Thoracic aorta (tissue), 2 donors: ENCODE measurements at places on chromosomes 5 and 9.

- no peak for DNase-seq
Measured at GRCh38 chr5:176743868-176744583, 66.3 kb upstream of the UNC5A start.

DNA sequence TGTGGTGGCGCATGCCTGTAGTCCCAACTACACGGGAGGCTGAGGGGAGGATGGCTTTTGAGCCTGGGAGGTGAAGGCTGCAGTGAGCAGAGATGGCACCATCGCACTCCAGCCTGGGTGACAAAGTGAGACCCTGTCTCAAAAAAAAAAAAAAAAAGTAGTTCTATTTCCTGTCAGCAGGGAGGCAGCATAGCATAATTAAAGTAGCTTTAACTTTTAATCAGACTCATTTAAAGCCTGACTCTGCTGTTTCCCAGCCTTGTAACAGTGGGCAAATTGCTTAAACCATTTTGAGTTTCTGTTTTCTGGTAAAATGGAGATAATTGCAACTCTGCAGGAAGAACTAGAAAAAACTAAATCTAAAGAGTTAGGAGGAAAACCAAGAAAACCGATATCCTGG lies 31.2 kb downstream of the CNOT6 start:
- DNase-seq: no peak

GRCh38 chr5:81768935-81769452 lies 18.1 kb upstream of the SSBP2 start:
- DNase-seq: no peak

GRCh38 chr5:179558932-179559283 lies 8.6 kb downstream of the RUFY1 start:
- DNase-seq: no peak

DNA sequence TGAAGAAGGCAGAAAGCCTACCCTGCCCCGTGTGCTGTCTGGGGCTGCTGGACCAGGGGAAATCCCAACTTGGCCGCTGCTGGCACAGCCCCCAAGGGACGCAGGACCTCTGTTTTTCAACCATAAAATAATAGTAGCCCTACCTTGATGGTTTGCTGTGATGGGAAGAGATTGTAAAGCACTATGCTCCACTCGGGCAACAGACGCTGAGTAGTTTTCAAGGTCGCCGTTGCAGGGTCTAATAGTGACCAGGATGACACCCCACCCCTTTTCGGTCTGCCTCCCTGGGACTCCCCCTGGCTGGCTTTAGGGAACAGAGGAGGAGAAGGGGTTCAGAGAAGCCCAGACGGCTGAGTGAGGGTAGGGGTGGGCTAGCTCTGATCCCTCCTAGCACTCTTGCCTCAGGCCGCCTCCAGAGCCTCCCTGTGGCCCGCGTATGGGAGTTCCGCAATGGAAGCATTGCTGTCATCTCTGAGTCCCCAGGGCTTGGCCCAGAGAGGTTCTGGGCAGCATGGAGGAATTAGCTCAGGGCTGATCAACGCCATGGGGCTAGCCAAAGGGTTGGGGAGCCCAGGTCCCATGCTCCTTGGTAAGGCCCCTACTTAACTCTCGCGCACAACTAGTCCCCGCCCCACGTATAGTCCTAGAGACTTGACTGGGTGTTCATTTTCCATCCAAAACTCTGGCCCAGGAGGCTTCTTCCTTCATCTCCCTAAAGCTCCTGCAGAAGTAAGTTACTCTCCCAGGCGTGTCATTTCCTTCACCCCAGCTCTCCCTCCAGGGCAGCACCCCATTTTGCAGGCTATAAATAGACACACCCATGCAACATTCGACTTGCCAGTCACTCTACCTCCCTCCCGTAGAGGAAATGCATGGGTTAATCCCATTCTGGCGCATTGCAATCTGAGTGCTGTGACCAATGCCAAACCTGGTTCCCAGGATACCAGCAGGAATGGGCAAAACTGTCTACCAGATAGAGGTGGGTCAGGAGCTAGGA lies 1.1 kb upstream of the IRF1 start:
- DNase-seq: no peak

GRCh38 chr9:138040446-138041430 lies 163.2 kb downstream of the CACNA1B start:
- no peak for DNase-seq

DNA sequence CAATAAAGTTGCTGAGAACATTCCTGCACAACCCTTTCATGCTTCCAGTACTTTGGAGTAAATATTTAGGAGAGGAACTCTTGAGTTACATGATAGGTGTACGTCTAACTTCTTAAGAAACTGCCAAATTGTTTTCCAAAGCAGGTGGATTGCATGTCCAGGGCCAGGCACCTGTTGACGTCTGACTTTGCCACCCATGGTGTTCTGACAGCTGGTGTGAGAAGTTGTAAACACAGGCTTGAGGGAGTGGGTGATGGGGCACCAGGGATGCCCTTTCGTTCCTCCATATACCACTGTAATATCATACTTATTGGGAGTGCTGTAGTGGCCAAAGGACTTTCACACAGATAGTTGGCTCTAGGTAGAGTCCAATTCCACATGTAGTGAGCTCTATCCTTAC lies 352.1 kb downstream of the GADD45G start:
- DNase-seq: no peak

DNA sequence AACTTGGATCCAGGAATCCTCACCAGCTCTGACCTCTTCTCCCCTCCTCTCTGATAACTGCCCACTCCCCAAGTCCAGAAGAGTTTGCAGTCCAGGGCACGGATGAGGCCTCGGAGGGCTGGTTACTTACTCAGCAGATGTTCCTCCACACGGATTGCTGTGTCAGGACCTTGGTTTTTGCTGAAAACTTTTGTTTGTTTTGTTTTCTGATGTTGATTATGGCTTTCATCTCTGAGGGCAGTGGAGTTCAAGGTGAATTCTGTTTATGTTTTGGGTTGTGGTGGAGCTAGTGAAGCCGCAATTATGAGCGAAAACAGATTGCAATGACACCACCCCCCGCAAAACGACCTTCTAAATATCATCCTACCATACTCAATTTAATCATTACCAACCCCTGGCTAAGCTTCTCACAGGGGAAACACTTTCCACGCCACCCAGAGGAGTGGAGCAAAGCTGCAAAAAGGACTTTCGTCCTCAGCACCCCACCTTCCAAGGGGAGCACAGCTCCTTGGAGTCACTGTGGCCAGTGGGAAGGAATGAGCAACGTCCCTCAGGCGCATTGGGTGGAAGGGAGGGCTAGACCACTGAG lies 92.7 kb upstream of the SAP30L start:
- no peak for DNase-seq

DNA sequence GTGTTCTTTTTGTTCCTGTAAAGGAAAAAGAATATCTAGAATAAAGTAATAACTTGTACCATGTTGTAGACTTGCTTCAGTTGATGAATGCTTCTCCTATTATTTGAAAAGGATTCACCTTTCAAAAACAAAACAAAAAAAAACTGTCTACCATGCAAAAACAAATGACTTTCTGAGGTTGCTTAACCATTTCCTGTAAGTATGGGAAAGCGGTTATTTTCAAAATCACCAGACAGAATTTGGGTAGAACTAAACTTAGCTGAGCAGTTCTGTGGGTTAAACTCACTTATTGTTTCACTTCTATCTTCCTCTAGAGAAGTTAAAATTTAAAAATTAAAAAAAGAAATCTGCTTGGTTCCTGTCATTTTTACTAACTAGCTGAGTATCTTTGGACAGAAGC lies 25.2 kb downstream of the LNPEP start:
- DNase-seq: no peak

- DNase-seq: no peak
Measured at GRCh38 chr5:44275908-44276307, 113.3 kb downstream of the FGF10 start.

DNA sequence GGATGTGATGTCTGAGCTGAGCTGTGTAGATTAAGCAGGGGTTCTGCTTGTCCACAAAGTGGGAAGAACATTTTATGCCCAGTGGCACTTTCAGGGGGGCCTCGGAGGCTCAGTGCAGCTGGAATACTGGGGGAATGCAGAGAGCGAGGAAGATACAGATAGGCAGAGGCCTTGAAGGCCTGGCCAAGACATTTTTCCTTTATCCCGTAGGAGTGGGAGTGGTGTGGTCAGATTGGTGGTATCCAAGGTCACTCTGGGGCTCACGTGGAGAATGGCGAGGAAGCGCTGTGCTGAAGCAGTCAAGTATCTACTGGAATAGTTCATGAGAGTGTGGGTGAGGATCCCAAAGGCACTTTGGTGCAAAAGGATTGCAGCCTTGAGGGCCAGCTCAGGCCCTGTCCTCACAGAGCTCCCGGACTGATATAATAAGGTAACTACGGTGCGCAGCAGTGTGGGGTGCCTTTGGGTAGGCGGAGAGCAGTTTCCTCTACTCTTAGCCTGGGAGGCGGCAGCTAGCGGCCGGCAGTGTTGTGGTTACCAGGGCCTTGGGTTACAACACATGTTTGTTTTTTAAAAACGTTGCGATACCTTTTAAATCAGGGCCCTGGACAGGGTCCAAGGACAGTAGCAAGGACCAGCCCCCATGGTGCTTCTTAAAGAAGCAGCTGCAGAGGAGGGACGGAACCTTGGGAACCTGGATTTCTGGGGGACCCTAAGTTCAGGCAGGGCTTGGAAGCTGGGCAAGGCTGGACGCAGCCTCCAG lies 10.8 kb upstream of the CCDC69 start:
- DNase-seq: no peak

- no peak for DNase-seq
Measured at GRCh38 chr9:112898872-112899311, 8.2 kb upstream of the SLC46A2 start.

- DNase-seq: no peak
Measured at GRCh38 chr5:139458580-139459407, 3.7 kb downstream of the ECSCR start.

DNA sequence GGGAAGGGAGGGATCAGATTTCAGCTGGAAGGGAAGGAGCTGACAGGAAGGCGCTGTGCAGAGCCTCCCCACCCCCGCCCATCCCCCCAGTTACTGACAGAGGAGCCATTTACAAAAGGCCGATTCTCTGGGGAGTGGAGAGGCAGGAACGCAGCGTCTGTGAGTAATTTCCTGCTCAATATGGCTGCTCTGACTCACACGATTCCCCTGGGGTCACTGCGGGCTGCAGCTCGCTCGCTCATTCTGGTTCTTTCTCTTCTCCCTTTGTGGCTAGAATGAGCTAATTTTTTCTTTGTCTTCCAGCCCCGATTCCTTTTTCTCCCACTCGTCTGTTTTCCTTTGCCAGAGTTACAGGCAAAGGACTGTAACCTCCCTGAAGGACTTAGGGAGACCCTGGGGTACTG lies 28.8 kb downstream of the PTPA start:
- DNase-seq: peak; percentile 95

DNA sequence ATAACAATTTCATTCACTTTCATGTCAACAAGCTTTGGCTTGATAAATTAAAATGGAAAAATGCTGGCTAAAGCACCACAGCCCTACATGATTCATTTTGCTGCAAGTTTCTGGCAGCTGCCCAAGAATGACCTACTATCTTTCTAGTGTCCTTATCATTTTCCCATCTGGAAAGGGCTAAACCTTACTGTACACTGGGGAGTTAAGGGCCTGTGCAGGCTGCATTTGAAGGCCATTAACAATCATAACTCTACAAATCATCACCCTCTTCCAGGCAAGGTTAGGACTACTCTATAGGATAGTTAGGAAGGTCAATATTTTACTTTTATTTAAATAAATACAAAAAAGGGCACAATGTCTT lies 579.7 kb upstream of the ZNF608 start:
- DNase-seq: no peak

DNA sequence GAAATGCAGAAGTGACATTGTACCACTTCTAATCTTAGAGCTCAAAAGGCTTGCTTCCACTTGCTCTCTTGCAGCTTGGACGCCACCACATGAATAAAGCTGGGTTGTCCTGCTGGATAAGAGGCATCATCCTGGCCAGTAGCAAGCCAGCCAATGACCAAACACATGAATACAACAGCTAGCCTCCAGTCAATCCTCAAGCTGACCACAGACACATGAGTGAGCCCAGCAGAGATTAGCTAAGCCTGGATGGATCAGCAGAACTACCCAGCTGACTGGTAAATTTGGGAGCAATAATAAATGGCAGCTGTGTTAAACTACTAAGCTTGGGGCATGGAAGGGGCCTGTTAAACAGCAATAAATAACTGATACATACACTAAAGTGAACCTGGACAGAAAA lies 121.1 kb upstream of the SLC12A2 start:
- DNase-seq: no peak

DNA sequence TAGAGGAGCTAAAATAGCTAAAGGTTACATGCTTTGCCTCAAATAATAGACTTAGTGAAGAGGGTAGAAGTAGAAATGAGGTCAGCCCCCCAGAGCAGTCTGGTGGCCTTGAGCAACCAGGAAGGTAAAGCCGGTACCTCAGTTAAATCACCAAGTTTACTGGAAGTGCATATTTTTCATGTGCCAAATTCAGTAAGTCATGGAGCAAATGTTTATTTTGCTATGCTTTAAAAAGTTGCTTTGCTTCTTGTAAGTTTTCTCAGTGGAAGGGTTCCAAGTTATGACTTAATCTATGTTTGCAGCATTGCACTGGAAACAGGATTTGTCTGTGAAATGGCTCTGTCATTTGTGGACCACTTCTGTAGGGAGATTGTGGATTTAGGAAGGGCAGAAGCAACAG lies 256.7 kb downstream of the ARRDC3 start:
- DNase-seq: no peak

DNA sequence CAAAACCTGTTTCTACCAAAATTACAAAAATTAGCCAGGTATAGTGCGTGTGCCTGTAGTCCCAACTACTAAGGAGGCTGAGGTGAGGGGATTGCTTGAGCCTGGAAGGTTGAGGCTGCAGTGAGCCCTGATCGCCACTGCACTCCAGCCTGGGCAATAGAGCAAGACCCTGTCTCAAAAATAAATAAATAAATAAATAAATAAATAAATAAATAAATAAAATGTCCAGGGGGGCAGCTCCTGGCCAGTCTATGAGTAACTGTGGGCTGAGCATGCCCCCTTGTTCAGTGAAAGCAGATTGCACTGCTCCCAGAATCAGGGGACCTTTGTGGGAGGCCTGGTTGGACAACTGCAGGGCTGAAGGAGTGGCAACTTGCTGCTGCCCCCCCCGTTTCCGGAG lies 62.7 kb downstream of the PDE6A start:
- no peak for DNase-seq

GRCh38 chr9:98021306-98022040 lies 35.1 kb upstream of the NANS start:
- DNase-seq: no peak

DNA sequence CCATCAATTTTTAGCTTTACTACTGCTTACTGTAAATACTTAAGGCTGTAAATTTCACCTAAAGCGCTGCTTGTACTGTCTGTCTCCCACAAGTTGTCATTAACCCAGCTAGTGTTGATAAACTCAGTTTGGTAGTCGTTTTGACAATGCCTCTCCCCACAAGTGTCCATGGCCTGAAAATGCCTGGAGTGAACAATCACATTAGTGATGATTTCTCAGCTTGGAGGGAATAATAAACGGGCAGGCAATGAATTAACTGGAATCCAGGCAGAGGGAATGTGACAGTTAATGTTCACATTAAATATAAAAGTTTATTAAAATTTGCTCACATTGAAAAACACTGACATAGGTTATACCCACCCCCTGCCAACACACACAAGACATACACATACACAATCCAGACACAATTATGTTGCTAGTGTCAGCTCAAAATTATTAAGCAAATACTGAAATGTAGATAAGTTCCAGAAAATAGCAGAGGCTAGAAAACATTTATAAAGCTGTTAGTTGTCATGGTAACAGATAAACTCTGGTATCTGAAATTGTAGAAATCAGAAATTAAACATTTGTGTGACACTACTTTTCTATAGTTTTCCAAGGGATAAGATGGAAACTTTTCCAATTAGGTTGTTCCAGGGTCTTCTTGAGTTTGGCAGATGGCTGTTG lies 341.9 kb downstream of the DIRAS2 start:
- DNase-seq: no peak

GRCh38 chr5:163387589-163388343 lies 49.6 kb upstream of the CCNG1 start:
- no peak for DNase-seq
